ENCODE measurements at places on chromosomes 7 and 10.

- no peak for DNase-seq
These were observed 37.4 kb downstream of the RASGEF1A start for GRCh38 chr10:43229208-43230061.

GRCh38 chr10:133010095-133010842, 67.9 kb upstream of the CFAP46 start:
- no peak for DNase-seq

- no peak for DNase-seq
These were observed 232.7 kb downstream of the IMMP2L start for GRCh38 chr7:111329367-111330234.

GRCh38 chr10:103763374-103764202, 91.8 kb downstream of the SH3PXD2A start:
- DNase-seq: no peak

- no peak for DNase-seq
These were observed 3.8 kb upstream of the PRKRIP1 start for GRCh38 chr7:102392330-102392729.

Measured in germinal center (tissue), 1 donor.